ENCODE measurements at places on chromosomes 7 and 10.
A peak's percentile ranks its signal among the peaks of the same experiment; 100 is the strongest.

- DNase-seq, result no peak
These were observed 191.4 kb downstream of the AGMO start for GRCh38 chr7:15370441-15370840.

- DNase-seq, result peak; percentile 30
These were observed 62.0 kb downstream of the KIAA1549 start for GRCh38 chr7:138919216-138919615.

DNA sequence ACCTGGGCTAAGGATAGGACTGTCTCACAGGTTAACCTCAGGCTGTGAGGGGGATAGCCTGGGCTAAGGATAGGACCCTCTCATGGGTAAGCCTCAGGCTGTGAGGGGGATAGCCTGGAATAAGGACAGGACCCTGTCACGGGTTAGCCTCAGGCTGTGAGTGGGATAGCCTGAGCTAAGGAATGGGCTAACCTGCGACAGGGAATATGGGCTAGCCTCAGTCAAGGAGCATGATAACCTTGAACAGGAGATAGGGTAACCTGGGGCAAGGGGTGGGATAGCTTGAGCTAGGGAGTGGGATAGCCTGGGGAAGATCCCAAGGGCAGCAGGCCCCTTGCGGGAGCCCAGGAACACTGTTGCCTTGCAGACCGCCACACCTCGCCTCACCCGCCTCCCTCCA is 42.7 kb downstream of the GRID2IP start:
- no peak for DNase-seq

DNA sequence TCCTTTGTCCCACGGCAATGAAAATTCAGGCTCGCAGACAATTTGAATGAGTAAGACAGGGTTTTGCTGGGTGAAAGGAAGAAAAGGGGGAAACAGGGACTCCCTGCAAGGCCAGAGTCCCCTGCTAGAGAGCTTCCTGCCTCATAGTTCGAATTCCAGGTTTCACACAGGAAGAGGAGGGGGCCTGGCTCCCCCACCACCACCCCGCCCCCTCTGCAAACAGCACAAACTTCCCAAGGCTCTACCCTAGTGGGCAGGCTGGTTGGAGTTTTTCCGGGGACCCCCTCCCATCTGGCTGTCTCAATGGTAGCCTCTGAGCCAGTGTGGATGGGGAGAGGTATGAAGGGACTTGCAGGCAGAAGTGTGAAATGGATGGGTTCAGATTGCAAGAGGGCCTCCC is 57.4 kb upstream of the NEBL start:
- DNase-seq, result no peak

DNA sequence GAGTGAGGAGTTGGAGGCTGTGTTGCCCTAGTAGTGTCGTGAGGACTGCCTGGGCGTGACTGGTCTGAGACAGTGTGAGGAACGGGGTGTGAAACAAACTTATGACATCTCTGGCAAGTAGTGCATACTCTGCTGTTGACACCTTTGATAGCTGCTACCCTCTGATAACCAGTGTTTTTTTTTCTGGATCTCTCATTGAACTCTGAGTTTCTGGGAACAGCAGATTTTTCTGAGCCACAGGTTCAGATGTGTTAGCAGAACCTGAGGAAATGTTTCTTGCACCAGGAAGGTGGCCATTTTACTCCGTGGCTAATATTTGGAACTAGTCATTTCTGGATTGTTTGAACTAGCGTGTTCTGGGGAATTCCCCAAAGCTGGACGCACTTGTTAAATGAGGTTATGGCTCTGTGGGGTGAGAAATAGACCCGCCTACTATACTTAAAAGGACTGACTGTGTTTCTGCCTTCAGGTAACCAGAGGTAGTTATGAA is 52.9 kb downstream of the AUTS2 start:
- DNase-seq, result no peak

GRCh38 chr10:122325235-122325634 is 49.3 kb upstream of the PLEKHA1 start:
- no peak for DNase-seq

DNA sequence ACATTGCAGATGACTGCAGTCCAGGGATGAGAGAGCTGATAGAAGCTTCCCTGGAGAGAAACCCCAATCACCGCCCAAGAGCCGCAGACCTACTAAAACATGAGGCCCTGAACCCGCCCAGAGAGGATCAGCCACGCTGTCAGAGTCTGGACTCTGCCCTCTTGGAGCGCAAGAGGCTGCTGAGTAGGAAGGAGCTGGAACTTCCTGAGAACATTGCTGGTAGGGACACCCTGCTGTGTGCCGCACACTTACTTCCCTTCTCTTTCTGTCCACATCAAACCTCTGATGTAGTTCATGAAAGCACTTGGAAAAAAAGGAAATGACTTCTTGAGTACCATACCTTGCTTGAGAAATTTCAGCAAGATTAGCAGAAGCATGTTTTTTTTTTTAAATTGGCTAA is 25.3 kb downstream of the MAP3K8 start:
- DNase-seq, result no peak

- peak; percentile 56 for DNase-seq
These were observed 100.0 kb downstream of the INPP5A start for GRCh38 chr10:132637477-132638129.

- no peak for DNase-seq
These were observed 990 bp downstream of the ZNF467 start for GRCh38 chr7:149772241-149772955.

GRCh38 chr10:77359287-77359691 is 278.3 kb downstream of the KCNMA1 start:
- no peak for DNase-seq

DNA sequence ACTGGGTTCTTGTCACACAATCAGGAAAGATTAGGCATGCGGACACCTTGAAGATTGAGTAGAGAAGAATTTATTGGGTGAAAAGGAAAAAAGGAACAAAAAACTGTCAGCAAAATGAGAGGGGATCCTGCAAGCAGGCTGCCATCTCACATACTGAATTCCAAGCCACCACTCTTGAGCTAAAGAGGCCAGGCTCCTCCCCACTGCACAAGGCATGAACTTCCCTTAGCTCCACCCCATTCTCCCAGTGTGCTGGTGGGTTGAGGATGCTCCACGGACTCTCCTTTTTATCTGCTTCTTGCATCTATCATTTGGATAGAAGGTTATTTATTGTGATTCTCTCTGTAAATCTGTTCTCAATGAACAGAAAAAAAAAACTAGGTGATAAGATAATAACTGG is 79.6 kb downstream of the ANKRD7 start:
- no peak for DNase-seq

DNA sequence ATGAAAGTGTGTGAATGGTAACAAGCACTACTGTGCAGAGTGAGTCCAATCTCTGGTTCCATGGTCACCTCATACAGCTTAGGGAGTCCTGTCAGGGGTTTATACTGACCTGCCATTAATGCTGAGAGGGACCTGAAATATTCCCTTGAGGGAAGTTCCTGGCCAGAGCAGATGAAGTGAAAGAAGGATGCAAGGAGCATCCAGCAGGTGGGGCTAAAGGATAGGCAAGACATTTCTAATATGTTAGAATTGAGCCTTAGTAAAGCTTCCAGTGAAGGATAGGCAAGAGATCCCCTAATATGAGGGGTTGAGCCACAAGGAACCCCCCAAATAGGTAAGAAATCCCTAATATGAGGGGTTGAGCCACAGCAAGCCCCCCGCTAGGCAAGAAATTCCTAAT is 25.5 kb upstream of the FAM221A start:
- peak; percentile 30 for DNase-seq

DNA sequence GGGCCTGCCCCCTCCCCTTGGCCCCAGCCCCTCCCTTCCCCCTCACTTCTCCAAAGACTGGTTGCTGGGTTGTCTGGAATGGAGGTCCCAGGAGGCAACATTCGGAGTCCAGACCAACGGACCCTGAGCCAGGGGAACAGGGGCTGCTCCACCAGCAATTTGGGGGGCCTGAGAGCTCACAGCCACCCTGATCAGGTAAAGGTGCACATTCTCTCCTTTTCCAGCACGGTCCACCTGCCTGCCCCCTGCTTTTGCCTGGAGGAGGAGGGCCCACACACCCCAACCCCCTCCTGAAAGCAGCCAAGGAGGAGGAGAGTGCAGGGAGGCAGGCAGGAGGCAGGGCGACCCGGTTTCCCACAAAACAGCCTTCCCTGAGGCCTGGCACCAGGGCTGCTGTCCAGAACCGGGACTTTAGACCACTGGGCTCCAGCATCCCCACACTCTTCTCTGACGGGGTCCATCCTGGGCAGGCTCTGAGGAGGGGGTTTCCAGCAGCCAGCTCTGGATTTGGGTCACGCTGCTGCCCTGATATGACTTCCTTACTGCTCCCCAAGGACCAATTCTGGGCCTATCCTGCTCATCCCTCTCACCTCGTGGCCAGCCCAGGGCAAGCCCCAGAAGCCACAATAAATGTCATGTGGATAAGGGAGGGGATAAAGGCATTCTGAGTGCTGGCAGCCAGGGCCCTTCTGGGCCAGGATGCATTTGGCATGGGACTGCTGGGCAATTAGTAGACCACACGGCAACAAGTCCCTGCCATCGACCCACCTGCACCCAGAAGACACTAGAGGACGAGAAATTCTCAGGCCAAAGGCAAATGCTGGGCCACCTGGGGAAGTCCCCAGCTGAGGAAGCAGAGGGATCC is 1.1 kb upstream of the CAMK2B start:
- no peak for DNase-seq

DNA sequence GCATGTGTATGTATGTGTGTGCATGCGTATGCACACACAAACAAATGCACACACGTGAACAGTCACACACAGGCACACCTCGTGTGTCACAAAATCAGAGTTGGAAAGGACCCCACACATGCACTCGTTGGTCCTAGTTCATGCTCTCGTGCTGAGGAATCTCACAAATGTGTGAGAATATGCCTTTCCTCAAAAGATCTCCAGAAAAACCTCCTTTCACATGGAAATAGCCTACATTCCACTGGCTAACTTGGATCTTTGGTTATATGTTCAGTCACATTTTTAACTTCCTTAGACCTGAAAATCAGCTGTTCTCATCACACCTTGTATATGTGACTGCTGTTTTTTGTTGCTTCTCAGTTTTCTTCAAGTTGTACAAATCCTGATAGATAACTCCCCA is 256.7 kb downstream of the DPP6 start:
- no peak for DNase-seq

DNA sequence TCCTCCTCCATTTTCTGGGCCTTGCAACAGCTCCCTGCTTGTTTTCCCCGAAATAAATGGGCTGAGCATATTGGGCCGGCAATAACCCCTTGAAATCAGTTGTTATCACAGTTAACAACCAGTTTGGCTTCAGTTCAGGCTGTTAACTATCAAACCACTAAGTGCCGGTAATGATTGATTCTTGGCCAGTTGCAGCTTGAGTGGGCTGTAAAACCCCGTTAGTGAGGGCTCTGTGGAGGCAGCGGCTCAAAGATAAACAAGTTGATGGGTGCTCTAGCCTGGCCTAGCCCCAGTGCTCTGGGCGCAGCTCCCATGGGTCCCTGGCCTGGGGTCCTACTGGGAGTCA is 8.3 kb downstream of the FGF8 start:
- no peak for DNase-seq

GRCh38 chr10:32349968-32350738 is 3.2 kb upstream of the EPC1 start:
- no peak for DNase-seq

GRCh38 chr10:340646-341045 is 205.4 kb downstream of the ZMYND11 start:
- DNase-seq, result no peak

DNA sequence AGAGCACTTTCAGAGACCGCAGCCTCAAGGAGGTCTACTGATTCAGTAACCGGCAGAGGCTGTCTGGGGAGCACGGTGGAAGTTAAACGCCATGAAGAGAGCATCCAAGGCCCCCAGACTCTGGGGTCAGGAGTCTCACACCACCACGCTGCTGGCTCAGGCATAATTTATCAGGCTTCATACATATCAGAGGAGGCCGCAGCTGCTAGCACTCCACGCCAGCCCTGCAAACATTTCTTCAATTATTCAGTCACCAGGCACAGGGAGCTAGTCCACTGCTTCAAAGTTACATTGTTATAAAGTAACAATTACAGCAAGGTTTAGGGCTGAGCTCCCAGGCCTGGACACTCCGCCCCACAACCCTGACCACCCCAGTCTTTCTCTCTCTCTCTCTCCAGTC is 97.8 kb downstream of the PAXIP1 start:
- no peak for DNase-seq

GRCh38 chr10:124049484-124049883 is 43.9 kb downstream of the CHST15 start:
- no peak for DNase-seq

- no peak for DNase-seq
These were observed 69.2 kb upstream of the ZRANB1 start for GRCh38 chr10:124872681-124873080.

DNA sequence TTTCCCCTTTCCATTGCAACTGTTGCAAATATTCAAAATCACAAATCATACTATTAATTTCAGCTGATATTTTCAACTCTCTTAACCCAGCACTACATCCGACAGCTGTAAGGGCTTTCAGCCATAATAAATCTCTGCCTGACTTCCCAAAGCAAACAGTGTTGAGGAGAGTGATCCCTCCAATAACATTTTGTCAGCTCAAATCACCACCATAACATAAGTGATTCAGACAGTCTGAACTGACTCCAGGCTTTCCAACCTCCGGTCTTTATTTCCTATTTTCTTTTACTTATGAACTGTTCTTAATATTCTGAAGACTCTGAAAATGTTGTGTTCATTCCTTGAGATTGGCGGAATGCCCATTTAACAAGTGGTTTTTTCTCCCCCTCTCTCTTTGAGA is 1085.9 kb downstream of the GATA3 start:
- no peak for DNase-seq

DNA sequence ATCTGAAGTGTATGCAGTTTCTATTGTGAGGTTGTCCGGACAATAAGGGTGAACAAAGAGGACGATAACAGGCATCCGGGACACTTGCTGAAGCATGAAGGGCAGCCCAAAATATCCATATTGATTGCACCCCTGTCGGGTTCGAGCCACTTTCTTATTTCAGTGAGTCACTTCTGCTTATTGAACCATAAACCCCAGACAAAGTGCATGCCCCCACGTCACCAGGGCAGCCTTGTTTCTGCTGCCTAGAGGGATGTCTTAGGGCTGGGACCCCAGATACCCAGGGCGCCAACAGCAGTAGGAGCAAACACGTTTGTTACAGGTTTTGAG is 175.3 kb upstream of the LYZL1 start:
- no peak for DNase-seq

- no peak for DNase-seq
These were observed 31.2 kb downstream of the EXOC4 start for GRCh38 chr7:133284092-133284491.

DNA sequence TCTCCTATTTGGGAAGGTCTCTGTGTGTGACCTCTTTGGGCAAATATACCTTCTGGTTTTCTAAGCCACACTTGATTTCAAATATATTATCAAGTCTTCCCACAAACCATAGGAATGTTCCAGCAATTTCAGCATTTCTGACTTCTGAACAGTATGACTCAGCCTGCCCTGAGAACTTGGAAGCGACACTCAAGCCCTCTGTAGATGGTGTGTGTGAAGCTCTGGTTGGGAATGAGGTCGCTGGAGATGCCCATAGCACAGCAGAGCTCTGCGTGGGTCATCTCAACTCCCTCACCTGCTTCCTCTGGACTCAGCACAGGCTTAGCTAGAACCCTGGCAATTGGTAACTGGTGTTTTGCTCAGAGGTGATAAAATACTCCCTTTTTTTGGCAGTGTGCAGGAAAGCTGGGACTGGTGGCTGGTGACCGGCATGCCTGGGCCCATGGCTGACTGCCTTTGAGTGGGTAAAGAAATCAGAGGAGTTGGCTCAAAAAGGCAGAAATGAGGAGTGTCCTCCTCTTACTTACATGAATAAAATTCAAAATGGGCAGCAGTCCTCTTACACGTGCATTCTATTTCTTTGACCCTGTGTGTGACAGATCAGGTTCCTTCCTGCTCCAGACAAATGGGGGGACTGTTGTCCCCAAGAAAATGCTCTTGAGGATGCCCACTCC is 87.5 kb upstream of the NRP1 start:
- peak; percentile 91 for DNase-seq

Measured in HCEC 1CT (cell line).